SK-N-SH (cell line): ENCODE measurements at places on chromosomes 16 and 17. TPM values are rescaled to one million over a fixed set of nuclear protein-coding genes. Genes with fewer than 3 reads are reported as not detected.

The ABCA8 gene
- 2.3 TPM in 2 replicates for polyA plus RNA-seq

DNA sequence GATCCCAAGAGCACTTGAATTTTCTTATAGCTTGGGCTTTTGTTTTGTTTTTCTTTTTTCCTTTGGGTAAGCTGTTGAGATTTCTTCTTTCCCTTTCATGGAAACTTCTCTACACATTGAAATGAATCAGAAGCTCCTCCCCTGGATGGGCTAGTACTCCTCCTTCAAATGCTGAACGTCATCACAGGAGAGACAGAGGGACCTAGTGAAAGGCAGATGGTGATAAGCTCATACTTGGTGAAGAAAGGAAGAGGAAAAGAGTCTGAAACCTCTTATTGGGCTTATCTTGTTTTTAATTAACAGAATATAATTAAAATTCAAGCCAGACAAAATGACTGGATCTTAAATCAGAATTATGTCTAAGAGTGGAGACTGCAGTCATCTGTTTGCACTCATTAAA, 147.3 kb downstream of the SNX11 start:
- H3K4me3 ChIP-seq = no peak overlapping the region
- H3K27me3 ChIP-seq = peaks cover 67% of the 10 kb centered on the region

GRCh38 chr16:77111056-77111565, 79.9 kb upstream of the MON1B start:
- H3K36me3 ChIP-seq = no peaks in the 10 kb centered on the region
- no peaks in the 10 kb centered on the region for H3K4me1 ChIP-seq
- DNase-seq = no peak
- no peaks in the 10 kb centered on the region for H3K27me3 ChIP-seq

GRCh38 chr17:9226794-9227135, 205.5 kb downstream of the NTN1 start:
- H3K27ac ChIP-seq = no peak overlapping the region
- DNase-seq = no peak
- H3K36me3 ChIP-seq = no peaks in the 10 kb centered on the region
- peaks cover 13% of the 10 kb centered on the region; the same call in 1 of the 2 replicates for H3K4me1 ChIP-seq
- no peaks in the 10 kb centered on the region for H3K27me3 ChIP-seq

The EFCAB5 gene
- 0.05 TPM in 1 of 2 replicates, not detected in the other for polyA plus RNA-seq

DNA sequence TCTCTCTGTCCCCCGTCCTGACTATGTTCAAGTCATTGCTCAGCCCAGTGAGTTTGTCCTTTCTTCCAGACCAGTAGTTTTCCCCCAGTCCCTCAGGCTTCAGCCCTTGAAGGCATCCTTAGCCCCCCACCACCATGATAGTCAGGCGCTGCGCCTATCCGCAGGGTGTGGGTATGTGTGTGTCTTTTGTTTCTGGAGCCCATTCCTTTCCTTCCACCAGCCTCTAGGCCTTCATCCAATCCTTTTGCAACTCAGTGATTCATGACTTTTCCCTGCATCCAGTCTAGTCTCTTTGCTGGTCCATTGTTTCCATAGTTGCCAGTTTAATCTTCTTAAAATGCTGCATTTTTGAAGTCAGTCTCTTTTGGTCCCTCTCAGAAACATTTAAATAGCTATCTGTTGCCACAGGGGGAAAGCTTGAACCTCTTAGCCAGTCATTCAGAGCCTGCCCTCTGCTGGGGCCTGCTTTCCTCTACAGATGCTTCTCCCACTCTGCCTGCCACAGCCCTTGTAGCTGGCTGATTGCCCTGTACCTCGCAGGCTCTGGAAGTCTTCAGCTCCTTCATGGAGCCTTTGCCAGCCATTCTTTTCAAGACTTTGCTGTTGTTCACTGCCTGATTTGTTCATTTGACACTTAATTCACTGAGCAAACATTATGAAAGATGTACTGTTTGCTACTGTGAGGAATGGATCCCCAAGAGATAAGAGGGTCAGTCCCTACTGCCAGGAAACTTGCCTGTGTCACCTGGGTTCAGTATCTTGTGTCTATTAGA, 55.9 kb upstream of the ADCY7 start:
- H3K4me3 ChIP-seq = no peak overlapping the region; the same call in 1 of the 2 replicates
- peak; percentile 68 for DNase-seq
- no peaks in the 10 kb centered on the region for H3K27me3 ChIP-seq
- peak overlapping the region; percentile 71 for H3K27ac ChIP-seq

DNA sequence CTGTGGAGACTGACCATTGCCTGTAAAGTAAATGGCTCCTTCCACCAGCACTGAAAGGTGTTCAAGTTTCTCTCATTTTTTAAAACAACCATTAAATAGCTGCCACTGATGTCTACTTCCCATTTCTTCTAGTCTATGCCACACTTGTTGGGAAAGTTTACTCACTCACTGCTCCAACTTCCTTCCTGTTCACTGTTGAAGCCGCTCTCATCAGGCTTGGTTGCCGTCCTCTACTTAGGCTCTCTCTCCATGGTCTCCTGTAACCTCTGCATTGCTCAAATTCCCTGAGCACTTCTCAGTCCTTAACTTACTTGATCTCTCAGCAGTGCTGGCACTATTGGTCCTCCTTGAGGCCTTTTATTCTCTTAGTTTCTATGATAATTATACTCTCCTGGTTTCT, 32.4 kb downstream of the SNX11 start:
- peaks cover 80% of the 10 kb centered on the region for H3K27me3 ChIP-seq
- no peaks in the 10 kb centered on the region for H3K36me3 ChIP-seq
- H3K4me3 ChIP-seq = no peak overlapping the region
- no peak overlapping the region for H3K27ac ChIP-seq

GRCh38 chr17:45277216-45277849, 15.4 kb upstream of the SPATA32 start:
- no peak overlapping the region for H3K4me3 ChIP-seq
- no peaks in the 10 kb centered on the region for H3K27me3 ChIP-seq
- H3K36me3 ChIP-seq = peaks cover 16% of the 10 kb centered on the region; the same call in 1 of the 2 replicates
- peaks cover 6% of the 10 kb centered on the region; the same call in 1 of the 2 replicates for H3K4me1 ChIP-seq

The CCL1 gene
- polyA plus RNA-seq = not detected in 2 replicates

DNA sequence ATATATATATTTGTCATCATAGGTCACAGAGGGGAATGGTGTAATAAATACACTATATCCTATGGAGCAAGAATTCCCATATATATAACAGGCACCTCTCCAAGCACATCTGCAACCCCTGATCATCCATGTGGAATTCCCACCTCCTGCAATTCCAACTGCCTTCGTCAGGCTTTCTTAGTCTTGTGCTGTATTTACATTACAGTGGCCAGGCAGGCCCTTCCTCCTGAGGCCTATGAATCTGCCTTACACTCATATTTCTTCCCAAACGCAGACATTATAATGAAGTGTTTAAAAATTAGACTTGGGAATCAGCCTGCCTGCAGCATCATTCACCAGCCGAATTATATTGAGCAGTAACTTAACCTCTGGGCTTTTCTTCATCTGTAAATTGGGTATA, 19.3 kb upstream of the DNAH9 start:
- no peaks in the 10 kb centered on the region for H3K36me3 ChIP-seq
- no peak overlapping the region for H3K4me3 ChIP-seq
- DNase-seq = no peak
- no peaks in the 10 kb centered on the region for H3K4me1 ChIP-seq
- no peaks in the 10 kb centered on the region for H3K27me3 ChIP-seq
- H3K27ac ChIP-seq = no peak overlapping the region

GRCh38 chr16:62701426-62701825, 665.2 kb upstream of the CDH8 start:
- no peak overlapping the region; the same call in 1 of the 2 replicates for H3K27ac ChIP-seq
- H3K36me3 ChIP-seq = no peaks in the 10 kb centered on the region
- no peaks in the 10 kb centered on the region for H3K27me3 ChIP-seq
- no peak for DNase-seq

DNA sequence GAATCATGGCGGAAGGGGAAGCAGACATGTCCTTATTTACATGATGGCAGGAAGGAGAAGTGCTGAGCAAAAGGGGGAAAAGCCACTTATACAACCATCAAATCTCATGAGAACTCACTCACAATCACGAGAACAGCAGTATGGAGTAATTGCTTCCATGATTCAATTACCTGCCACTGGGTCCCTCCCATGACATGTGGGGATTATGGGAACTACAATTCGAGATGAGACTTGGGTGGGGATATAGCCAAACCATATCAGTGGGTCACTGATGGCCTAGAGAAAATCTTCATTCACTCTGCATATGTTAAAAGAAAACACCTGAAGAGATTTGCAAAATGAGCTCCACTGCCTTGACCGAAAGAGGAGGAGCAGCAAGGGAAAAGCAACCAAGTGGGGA, 130.3 kb upstream of the FAM20A start:
- H3K4me3 ChIP-seq = no peak overlapping the region
- H3K27ac ChIP-seq = no peak overlapping the region
- H3K4me1 ChIP-seq = no peaks in the 10 kb centered on the region
- H3K27me3 ChIP-seq = no peaks in the 10 kb centered on the region
- no peaks in the 10 kb centered on the region for H3K36me3 ChIP-seq
- no peak for DNase-seq

GRCh38 chr16:27722892-27723450, 173.0 kb downstream of the KATNIP start:
- no peak overlapping the region for H3K27ac ChIP-seq
- no peaks in the 10 kb centered on the region for H3K4me1 ChIP-seq
- DNase-seq = no peak
- H3K27me3 ChIP-seq = no peaks in the 10 kb centered on the region
- H3K36me3 ChIP-seq = peaks cover 35% of the 10 kb centered on the region; the same call in 1 of the 2 replicates

- H3K4me3 ChIP-seq = peak within 1 kb of the TSS; percentile 84
- H3K36me3 ChIP-seq = no peaks in the 10 kb centered on the region
- peak; percentile 96 for DNase-seq
- H3K4me1 ChIP-seq = peaks cover 7% of the 10 kb centered on the region; the same call in 1 of the 2 replicates
- peak within 1 kb of the TSS; percentile 78 for H3K27ac ChIP-seq
Measured at GRCh38 chr17:44689477-44690217, at the start of gene CCDC43. TSS of gene CCDC43 (minus strand) at chr17:44689776. CDS start at chr17:44689753, 23 bp downstream.

DNA sequence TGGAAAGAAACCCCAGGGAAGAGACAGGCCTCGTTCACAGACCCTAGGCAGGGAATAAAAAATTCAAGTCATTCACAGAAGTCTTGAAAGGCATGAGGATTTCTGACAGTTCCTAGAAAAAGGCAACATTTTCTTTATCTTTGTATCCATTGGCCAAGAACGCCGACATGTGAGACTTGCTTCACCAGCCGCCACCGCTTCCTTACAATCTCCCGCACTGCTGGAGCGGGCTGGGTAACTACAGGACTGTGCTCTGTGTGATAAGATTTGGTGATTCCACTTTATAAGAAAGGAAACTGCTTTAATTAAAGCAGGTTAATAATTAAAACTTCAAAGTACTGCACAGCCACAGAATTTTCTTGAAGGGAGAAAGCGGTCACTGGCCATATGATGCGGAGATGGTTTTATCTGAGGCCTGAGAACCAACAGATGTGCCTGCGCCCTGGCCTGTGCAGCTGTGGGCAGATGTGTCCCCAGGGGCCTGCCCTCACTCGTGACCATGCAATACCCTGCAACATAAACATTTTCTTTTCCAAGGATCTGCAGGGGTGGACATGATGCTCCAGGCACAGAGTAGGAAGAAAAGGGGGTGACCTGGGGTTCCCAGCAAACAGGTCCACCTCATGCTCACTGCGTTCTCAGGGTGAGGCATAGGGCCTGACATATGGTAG, 13.0 kb upstream of the LGALS3BP start:
- H3K27me3 ChIP-seq = no peaks in the 10 kb centered on the region
- DNase-seq = no peak
- peaks cover 2% of the 10 kb centered on the region; the same call in 1 of the 2 replicates for H3K4me1 ChIP-seq
- peak overlapping the region; percentile 18; the same call in 1 of the 2 replicates for H3K27ac ChIP-seq

The ALOX15B gene
- not detected in 2 replicates for polyA plus RNA-seq

The PTX4 gene
- not detected in 2 replicates for polyA plus RNA-seq

The ADORA2B gene
- polyA plus RNA-seq = 12.6 and 14.4 TPM in 2 replicates

- no peaks in the 10 kb centered on the region for H3K4me1 ChIP-seq
- H3K27me3 ChIP-seq = no peaks in the 10 kb centered on the region
- no peak overlapping the region for H3K27ac ChIP-seq
- H3K4me3 ChIP-seq = no peak overlapping the region
- H3K36me3 ChIP-seq = no peaks in the 10 kb centered on the region
Measured at GRCh38 chr17:61638087-61638486, 47.1 kb upstream of the NACA2 start.

The CFDP1 gene
- 37.9 and 46.0 TPM in 2 replicates for polyA plus RNA-seq

- H3K4me1 ChIP-seq = no peaks in the 10 kb centered on the region
- H3K36me3 ChIP-seq = no peaks in the 10 kb centered on the region
- H3K27me3 ChIP-seq = no peaks in the 10 kb centered on the region
Measured at GRCh38 chr16:49473131-49473530, 99.5 kb downstream of the C16orf78 start.

DNA sequence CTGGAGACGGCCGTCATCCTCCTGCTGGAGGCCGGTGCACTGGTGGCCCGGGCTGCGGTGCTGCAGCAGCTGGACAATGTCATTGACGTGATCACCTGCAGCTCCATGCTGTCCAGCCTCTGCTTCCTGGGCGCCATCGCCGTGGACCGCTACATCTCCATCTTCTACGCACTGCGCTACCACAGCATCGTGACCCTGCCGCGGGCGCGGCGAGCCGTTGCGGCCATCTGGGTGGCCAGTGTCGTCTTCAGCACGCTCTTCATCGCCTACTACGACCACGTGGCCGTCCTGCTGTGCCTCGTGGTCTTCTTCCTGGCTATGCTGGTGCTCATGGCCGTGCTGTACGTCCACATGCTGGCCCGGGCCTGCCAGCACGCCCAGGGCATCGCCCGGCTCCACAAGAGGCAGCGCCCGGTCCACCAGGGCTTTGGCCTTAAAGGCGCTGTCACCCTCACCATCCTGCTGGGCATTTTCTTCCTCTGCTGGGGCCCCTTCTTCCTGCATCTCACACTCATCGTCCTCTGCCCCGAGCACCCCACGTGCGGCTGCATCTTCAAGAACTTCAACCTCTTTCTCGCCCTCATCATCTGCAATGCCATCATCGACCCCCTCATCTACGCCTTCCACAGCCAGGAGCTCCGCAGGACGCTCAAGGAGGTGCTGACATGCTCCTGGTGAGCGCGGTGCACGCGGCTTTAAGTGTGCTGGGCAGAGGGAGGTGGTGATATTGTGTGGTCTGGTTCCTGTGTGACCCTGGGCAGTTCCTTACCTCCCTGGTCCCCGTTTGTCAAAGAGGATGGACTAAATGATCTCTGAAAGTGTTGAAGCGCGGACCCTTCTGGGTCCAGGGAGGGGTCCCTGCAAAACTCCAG, 1.1 kb downstream of the MC1R start:
- no peaks in the 10 kb centered on the region; the same call in 1 of the 2 replicates for H3K36me3 ChIP-seq
- no peak for DNase-seq
- peak overlapping the region; percentile 97; the same call in 1 of the 2 replicates for H3K27ac ChIP-seq

The NEUROD2 gene
- not detected in 2 replicates for polyA plus RNA-seq

DNA sequence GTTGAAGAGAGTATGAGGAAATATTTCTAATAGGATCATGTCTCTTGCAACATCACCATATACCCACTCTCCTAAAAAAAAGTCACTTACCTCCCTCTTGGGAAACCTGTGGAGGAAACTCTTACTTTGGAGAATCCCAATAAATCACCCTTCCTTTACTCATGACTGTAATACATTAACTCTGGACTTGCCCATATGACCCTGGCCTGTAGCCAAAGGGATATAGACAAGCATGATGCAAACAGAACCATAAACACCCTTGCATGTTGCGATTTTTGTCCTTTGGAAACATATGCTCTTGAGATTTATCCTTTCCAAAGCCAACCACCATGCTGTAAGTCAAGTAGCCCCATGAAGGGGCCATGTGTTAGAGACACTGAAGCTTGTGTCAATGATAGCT, 19.5 kb downstream of the CDH11 start:
- H3K4me3 ChIP-seq = no peak overlapping the region
- H3K36me3 ChIP-seq = peaks cover 43% of the 10 kb centered on the region
- no peak overlapping the region for H3K27ac ChIP-seq
- H3K4me1 ChIP-seq = peaks cover 4% of the 10 kb centered on the region
- no peak for DNase-seq
